T-cell (primary cell): ENCODE measurements at places on chromosomes 1 and 21.

GRCh38 chr21:34668803-34669148 lies at the start of gene CLIC6:
CLIC6 (plus strand) TSS chr21:34668994; CDS start chr21:34669389, 395 bp downstream.
- DNase-seq, result no peak

DNA sequence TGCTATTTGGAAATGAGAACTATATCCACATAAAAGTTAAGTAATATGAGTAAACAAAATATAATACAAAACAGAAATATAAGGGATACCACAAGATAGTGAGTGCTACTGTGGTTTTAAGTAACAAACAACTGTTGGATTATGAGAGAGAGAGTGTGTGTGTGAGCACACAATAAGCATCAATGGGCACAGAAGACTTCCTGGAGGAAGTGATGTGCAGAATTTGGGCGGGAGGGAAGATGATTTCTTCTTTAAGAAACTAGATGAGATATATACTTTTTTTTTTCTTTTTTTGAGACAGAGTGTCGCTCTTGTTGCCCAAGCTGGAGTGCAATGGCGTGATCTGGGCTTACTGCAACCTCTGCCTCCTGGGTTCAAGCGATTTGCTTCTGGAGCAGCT lies 7.9 kb upstream of the IER5 start:
- no peak for DNase-seq

DNA sequence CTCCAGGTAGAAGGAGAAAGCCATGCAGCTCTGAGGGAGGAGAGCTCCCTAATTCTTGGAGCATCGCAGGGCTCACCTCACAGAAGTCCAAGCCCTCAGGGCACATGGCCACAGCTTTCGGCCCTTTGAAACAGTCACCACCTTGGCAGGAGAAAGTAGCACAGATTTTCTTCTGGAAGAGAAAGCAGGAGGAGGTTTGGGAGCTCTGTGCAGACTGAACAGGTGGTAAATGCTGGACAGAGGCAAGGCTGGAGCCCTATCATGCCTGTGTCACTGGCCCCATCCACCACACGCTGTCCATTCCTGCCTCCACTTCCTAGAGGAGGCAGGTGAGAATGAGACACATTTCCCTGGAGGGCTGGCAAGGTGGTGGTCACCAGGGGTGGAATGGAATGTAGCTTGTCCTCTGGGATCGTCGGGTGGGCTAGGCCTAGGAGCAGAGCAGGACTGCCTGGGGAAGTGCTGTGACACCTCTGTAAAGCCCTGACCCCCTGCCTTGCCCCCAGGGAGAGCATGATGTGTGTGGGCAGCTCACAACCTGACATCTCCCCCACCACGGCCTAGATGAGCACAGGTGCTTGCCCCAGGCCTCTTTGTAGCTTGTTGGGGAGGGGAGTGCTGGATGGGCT lies 2.8 kb upstream of the INPP5B start:
- DNase-seq, result no peak

DNA sequence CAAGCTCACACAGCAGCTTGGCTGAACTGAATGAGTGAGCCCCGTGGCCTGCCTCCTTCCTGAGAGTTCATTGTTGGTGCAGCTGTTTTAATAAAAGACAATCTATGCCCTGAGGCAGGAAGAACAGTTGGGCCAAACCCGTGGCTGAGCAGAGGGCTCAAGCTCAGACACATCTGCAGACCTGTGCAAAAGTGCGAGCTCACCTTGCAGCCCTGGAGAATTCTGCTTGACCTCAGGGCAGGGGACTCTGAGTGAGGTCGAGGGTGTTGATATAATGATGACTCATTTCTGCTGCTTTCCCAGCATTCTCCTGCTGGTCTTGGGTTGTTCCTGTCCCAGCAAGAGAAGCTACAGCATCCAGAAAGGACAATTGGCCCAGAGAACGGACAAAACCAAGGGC lies 61.0 kb downstream of the ATP5PO start:
- DNase-seq, result no peak

GRCh38 chr21:29231756-29232529 lies 66.8 kb upstream of the BACH1 start:
- no peak for DNase-seq

GRCh38 chr1:95080446-95080845 lies 7.7 kb upstream of the ALG14 start:
- DNase-seq, result no peak

GRCh38 chr21:35850029-35850428 lies 210.3 kb downstream of the SETD4 start:
- DNase-seq, result no peak

DNA sequence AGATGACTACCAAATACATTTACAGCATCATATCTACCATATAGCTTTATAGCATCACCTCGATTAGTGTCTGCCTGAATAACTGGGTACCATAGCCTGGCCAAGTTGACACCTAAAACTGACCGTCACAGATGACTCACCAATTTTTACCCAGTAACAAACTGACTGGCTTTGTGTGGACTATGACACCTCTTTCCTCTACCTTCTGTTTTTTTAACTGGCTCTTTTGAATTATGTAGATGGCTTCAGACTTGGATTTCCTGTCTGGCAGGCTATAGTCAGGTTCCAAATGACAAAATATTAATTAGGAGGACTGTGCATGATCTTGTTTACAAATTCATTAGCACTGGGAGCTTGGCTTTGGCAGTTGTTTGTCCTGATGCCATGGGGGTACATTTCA lies 360.3 kb downstream of the TGFB2 start:
- DNase-seq, result no peak

DNA sequence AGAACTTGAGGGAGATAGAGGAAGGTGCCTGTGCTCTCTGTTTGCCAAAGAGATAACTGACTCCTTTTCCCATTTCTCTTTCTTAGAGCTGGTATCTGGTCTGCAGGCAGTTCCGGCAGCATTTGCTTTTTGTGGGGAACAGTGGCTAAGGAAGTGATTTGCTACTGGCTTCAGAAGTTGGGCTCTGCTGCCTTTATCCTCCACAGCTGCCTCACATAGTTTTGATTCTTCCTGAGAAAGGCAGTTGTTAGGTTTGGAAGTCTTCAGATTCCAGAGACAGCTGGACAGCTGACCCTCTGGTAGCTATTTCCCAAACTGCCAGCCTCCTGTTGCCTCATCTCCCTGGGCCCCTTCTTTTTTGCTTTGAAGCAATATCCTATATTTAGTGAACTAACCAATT lies 62.6 kb upstream of the MACF1 start:
- DNase-seq, result no peak

DNA sequence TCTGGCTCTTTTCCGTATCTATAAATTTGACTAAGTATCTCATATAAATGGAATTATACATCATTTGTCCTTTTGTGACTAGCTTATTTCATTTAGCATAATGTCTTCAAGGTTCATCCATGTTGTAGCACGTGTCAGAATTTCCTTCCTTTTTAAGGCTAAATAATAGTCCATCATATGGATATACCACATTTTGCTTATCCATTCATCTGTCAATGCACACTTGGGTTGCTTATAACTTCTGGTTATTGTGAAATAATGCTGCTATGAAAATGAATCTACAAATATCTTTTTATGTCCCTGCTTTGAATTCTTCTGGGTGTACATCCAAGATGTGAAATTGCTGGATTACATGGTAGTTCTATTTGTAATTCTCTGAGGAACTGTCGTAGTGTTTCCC lies 119.6 kb downstream of the RHOU start:
- DNase-seq, result no peak

- no peak for DNase-seq
These were observed 90.4 kb downstream of the NPHP4 start for GRCh38 chr1:5901841-5902240.

DNA sequence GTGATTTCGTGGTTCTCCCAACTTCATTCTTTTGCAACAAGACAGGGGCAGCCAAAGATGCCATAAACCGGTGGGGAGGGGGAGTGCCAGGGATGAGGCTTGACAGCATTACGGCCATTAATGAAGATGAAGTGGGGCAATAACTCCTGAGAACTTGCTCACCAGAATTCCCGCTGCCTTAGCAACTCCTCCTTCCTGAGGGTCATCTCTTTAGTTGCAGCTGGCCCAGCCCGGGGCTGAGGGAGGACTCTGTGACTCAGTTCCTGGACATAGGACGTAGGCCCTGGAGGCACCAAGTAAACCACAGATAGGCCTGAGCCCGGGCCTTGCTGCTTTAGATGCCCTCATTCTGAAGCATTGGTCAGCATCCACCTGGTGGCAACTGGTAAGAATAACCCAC lies 330.2 kb downstream of the RRAGC start:
- DNase-seq, result no peak

DNA sequence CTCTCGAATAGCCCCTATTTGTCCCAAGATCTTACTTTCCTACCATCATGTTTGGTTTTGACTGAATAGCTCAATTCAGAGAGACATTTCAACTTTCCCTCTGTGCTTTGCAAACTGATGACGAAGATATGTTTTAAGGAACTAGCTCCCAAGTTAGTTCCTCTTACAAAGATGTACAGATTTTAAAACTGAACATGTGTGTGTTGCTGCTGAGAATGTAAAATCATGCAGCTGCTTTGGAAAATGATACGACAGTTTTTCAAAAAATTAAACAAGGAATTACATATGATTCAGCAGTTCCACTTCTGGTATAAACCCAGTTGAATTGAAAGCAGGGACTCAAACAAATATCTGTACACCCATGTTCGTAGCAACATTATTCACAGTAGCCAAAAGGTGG lies 33.6 kb downstream of the KIF26B start:
- no peak for DNase-seq
